Activated CD8-positive, alpha-beta memory T cell treated with anti-CD3 and anti-CD28 coated beads for 1 hour (primary cell): ENCODE measurements at places on chromosomes 11 and 22.

DNA sequence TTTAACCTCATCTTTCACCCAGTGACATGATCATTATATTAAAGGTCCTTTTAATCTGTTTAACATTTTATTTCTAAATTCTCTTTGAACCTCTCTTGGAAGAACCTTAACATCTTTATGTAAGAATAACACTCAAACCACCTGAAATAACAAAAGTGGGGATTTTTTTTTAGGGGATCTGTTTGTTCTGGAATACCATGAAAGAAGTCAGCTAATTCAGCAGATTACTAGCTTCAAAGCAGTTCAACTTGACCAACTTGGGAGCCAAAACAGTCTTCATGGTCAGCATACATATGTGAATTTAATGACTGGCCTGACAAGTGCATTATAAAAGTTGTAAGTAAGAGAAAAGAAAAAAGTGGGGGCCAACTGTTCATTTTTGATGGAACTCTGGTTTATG, 52.3 kb downstream of the CCDC34 start:
- no peak for DNase-seq

GRCh38 chr11:93655047-93655446, 6.4 kb upstream of the CEP295 start:
- no peak for DNase-seq

- no peak for DNase-seq
Observed at GRCh38 chr11:119741369-119742262, 12.6 kb upstream of the NECTIN1 start.

DNA sequence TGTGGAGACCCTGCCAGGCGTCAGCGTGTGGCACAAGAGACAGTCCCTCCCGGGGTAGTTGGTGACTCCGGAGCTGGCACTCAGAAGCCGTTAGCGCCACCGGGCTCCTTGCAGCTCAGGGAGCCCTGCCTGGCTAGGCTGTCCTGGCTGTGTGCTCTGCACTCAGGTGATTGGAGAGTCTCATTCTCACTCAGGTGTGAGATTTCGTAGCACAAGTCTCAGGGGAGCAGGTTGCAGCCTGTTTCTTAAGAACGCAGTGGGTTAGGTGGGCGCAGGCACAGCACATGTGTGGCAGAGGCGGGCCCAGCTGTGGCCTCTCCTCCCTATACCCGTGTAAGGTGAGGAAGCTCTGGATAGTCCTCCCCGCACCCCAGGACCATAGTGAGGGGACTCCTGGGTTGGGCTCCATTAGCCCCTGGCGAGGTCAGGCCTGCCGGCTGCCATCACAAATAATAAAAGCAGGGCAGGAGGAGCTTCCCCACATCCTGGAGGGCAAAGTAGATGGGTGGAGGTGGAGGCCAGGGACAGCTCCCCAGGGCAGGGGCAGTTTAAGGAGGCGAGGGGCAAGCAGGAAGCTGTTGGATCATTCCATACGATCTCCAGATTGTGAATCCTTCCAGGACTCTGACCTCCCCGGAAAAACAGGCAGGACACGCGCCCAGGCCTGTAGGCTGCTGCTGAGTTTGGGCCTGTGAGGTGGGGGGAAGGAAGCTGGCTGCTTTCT, 39.4 kb downstream of the SBF1 start:
- DNase-seq, result no peak

DNA sequence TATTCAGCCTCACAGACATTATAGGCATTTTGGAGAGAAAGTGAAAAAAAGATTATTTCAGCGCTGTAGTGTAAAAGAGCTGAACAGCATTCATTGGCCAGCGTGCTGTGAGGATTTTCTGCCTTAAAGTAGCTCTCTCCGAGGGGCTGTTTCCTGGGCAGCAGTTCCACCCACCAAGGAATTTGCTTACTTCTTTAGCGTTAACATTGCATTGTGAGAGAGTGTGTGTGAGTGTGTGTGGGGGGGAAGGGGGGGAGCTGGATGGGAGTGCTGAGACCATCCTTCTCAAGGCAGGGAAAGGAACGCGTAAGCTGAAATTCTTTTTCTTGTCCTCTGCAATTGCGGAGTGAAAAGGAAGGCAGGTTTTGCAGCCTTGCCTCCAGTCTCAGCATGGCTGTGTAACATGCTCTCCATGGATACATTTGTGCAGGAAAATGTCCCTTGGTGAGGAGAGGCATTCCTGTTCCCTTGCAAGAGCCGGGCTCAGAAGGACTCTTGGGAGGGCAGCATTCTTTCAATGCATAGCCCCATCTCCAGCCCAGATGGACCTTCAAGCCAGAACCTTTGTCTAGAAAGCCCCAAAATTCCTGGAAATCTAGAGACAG, 159.9 kb upstream of the NAV2 start:
- DNase-seq, result no peak

- no peak for DNase-seq
Observed at GRCh38 chr11:129625930-129626329, 189.7 kb upstream of the TMEM45B start.

DNA sequence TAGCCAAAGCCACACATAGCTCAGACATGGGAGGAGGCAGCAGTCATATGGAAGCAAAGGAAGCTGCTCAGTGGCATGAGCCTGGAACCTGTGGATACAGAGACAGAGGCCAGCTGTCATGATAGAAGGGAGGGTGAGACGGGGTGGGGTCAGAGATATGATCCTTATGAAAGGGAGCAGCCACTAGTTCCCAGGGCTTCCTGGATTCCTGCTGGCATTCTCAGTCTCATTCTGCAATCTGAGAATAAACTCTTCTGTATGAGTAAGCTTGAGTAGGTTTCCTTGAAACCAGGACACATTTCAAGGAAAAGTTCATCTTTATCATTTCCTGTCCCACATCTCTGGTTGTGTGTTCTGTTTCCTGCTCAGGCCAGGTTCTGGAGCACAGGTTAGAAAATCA, 220.2 kb upstream of the SNX19 start:
- no peak for DNase-seq

GRCh38 chr22:48752451-48753380, 1075.0 kb downstream of the BRD1 start:
- DNase-seq, result no peak

- DNase-seq, result no peak
Observed at GRCh38 chr22:47114813-47115517, 352.5 kb downstream of the TBC1D22A start.

GRCh38 chr22:44839061-44839460, 86.7 kb downstream of the ARHGAP8 start:
- DNase-seq, result no peak

GRCh38 chr22:30643055-30643875, 7.7 kb downstream of the SLC35E4 start:
- DNase-seq, result no peak

DNA sequence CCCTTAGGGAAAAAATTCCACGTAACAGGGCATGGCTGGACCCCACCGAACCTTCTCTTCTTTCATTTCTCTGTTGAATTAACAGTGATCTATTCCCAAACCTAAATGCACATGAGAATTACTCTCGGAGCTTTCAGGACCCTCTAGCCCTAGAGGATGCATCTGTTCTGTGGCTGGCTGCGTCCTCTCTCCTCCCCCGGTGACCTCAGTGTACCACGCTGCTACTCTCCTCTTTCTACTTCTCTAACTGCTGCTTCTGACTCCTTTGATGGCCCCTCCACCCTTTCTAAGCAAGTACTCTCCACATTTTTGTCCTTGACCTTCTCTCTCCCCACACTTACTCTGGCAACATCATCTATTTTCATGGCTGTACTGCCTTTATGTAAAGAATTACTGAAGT, 12.1 kb upstream of the APOA1 start:
- no peak for DNase-seq

GRCh38 chr11:22566293-22566692, 59.3 kb downstream of the FANCF start:
- no peak for DNase-seq

- no peak for DNase-seq
Observed at GRCh38 chr11:28107191-28107749, 686 bp downstream of the KIF18A start.

DNA sequence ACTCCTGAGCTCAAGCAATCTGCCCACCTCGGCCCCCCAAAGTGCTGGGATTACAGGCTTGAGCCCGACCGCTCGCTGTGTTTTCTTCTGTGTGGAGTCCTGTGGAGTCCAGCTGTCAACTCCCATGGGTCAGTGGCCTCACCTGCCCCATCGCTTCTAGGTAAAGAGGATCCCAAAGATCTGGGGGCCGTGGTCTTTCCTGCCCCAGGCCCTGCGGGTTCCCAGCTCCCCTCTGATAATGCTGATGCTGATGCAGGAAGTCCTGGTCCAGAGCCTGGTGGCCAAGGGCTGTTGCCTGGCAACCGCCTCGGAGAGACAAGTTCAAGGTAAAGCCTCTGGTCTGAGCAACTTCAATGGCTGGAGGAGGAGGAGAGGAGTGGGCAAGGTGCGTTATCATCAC, 9.6 kb downstream of the SSTR3 start:
- no peak for DNase-seq

DNA sequence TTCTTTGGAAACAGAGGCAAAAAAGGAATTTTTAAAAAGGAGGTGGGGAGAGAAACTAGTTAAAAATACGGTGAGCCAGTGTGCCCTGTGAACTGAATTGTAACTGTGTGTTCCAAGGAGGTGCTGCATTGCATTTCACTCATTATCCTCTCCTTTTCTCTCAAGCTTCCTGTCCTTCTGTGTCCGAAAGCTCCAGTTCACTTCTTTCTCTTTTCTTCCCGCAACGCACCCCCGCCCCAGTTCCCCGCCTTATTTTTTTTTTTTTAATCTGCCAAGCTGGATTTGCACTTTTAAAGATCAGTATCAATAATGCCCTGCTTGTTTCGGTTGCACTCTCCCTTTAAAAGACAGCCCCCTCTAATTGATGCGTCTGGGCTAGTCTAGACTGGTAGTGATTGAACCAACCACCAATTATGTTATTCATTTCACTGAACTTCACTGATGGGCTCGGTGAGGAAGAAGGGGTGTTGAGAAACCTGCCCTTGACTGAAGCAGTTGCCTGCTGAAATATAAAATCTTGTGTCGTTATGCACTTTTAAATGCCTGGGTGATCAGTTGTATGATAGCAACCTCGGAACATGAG, 18.5 kb downstream of the BLID start:
- DNase-seq, result no peak

DNA sequence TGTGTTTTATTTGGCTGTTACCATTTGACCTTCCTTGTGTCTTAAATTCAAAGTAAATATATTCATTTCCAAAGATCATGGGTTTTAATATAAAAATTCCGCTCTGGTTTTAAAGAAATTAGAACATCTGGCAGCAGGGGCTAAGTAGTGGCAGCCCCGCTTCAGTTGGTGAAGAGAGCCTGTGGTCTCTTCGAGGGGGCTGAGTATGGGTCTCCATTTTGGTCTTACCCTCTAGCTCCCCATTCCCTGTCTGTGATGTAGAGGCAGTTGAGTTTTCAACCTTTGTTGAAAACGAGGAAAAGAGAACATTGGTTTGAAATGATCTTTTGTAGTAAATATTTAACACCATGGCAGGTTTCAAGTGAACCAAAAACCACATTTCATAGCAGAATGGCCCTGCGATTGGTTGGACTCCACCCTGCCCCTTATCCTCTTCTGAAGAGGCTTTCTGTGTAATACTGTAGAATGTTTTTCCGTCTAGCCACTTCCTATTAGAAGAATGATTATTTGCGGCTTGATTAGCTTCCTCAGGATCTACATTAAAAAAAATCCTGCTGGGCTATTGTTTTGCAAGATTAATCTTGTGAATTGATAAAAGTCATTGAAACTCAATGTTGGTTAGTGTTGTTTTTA, 17.7 kb downstream of the APLP2 start:
- no peak for DNase-seq

GRCh38 chr11:62856333-62856895, 17.0 kb upstream of the WDR74 start:
- DNase-seq, result no peak

- DNase-seq, result no peak
Observed at GRCh38 chr22:35802885-35803284, 85.2 kb downstream of the APOL5 start.

GRCh38 chr11:46850829-46851380, 4.8 kb upstream of the CKAP5 start:
- DNase-seq, result no peak

DNA sequence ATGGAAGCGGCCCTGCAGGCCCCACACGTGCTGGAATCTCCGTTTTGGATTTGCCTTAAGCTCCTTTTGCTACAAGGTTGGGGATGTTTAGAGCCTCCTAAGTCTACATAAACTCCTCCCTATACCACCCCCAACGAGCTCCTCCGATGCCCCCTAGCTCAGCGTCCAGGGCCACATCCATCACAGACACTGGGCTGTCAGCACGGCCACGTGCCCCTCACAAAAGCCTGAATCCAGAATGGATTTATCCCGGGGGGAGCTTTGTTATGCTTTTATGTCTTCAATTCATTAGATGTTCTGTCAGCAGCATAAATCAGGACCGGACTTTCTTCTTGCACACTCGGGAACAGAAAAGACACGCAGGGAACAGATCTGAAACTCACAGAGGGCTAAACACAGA, 52.6 kb upstream of the CD82 start:
- no peak for DNase-seq

GRCh38 chr11:76615950-76616349, 54.6 kb downstream of the LRRC32 start:
- DNase-seq, result no peak

- no peak for DNase-seq
Observed at GRCh38 chr22:48429446-48430020, 1398.1 kb downstream of the BRD1 start.

GRCh38 chr11:95279921-95280868, 49.2 kb upstream of the SESN3 start:
- DNase-seq, result no peak

- DNase-seq, result no peak
Observed at GRCh38 chr11:72721689-72722049, 30.5 kb downstream of the ARAP1 start.

GRCh38 chr22:35446365-35446764, 46.4 kb downstream of the MCM5 start:
- no peak for DNase-seq

DNA sequence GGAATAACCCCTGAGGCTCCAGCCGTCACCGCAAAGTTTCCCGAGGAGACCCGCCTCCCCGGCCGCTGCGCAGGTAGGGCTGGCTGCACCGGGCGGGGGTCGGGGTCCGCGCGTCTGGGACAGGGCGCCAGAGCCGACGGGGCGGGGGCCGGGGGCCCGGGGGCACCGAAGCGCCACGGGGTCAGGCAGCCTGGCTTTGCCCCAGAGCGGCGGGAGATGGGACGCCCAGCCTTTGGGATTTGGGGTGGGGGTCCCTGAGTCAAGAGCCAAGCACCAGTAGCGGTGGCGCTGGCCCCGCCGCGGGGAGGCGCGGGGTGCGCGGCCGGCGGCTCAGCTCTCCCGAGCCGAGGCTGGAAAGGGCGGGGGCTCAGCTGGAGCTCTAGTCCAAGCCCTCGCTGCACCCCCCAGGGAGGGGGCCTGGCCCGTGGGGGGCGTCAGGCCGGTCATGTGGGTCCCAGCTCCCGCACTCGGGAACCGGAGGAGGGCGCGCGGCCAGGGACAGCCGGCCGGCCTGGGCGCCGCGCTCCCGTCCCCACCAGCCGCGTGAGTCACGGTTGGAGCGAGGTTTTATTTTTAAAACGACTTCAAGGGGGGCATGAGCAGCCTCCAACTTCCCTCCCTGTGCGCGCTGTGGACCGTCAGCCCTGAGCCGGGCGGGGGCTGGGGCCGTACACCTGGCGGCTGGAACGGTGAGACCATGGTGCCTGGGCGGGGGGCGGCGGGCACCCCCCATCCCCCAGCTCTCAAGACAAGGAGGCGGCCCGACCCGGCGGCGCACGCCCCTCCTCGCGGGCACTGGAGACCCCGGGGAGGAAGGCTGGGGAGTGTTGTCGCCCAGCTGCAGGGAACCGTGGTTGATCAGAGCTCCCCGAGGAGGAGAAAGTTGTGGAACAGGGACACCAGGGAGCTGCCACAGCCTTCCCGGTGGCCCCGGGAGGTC, 626 bp downstream of the FLRT1 start:
- DNase-seq, result no peak

GRCh38 chr11:32438866-32439489, 3.6 kb upstream of the WT1 start:
- DNase-seq, result no peak
